ENCODE measurements at places on chromosomes 13 and 19. TPM values are rescaled to one million over a fixed set of nuclear protein-coding genes. Genes with fewer than 3 reads are reported as not detected.

DNA sequence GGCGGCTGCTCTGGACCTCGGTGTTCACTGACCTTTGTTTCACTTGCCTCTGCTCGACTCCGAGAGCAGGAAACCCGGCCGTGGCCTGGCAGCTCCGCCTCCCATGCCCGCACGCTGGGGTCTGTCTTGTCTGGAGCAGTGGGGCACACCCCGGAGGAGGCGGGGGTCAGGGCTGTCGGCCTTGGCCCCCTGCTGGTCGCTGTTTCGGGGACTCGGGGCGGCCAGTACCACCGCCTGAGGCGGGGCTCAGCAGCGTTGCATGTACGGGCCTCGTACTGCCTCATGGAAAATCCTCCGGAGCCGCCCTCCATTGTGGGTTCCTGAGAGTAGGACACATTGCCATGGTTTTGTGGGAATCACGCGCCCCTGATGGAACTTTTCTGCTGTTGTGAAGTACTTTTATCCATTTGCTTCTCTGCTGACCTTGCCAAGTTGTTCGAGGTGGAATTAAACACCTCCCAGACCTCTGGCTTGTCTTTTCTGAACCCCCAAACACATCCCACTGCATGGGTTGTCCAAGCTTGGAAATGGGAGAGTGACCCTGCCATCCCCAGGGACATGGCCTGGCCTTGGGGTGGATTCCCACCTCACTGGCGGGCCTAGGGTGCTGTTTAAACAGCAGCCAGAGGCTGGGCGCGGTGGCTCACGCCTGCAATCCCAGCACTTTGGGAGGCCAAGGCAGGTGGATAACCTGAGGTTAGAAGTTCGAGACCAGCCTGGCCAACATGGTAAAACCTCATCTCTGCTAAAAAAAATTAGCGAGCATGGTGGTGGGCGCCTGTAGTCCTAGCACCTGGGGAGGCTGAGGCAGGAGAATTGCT lies 5.5 kb upstream of the NDUFS7 start:
- no peak for DNase-seq

The MISP3 gene
- polyA plus RNA-seq = 3.9 TPM

The OR7A5 gene
- polyA plus RNA-seq = not detected

DNA sequence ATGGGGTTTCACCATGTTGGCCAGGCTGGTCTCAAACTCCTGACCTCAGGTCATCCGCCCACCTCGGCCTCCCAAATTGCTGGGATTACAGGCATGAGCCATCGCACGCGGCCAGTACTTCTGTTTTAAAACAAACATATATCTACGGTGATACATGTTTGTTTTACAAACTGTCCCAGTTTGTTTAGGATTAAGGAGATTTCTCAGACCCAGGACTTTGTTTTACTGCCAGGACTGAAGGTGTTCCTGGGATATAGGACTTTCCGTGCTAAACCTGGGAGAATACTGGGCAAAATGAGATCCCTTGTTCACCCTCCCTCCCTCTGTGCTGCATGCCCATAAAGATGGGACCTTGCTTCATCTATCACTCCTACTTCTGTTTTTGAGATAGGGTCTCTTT lies 8.8 kb downstream of the NLRP8 start:
- DNase-seq = no peak

DNA sequence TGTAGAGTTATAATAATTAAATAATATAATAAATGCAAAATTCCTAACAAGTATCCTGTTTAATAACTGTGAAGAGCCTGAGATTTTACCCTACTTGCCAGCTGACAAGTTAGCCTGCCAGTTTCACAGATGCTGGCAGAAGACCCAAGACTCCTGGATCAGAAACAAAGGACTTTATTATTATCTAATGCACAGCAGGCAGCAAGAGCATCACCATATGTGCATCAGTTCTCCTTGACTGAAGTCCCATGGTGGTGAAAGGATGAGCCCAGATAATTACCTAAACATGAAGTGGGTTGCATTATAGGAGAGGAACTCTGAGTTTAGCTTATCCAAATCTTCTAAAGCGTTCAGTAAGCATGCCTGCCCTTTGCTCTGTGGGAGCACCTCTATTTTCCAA lies 39.1 kb upstream of the MTIF3 start:
- no peak for DNase-seq

DNA sequence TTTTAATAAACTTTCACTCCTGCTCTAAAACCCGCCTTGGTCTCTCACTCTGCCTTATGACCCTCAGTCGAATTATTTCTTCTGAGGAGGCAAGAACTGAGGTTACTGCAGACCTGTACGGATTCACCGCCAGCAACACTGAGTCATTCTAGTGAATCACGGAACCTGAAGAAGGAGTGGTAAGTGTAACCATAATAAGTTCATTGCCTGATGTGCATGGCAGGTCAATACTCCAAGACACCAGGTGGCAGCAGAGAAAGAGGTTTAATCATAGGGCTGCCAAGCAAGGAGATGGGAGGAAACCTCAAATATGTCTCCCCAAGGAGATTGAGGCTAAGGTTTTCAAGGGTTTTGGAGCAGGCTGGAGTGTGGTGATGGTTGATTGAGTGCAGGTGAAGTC lies 204.3 kb upstream of the IPO5 start:
- no peak for DNase-seq

The RNF113B gene
- polyA plus RNA-seq = not detected

DNA sequence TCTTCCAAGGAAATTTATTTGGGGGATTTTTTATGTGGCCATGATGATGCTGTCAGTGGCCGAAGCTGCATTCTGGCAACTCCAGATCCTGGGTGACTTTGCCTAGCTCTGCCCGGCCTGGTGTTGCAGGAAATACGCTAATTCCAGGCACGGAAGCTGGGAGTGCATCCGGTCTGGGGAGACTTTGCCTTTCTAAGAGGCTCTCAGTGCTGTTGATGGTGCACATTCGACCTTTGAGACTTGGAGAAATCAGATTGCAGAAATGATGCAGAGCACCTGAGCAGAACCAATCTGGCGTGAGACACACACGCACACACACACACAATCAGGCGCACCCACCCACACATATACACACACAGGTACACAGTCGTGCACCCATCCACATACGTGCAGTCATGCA lies 5.9 kb upstream of the TMEM255B start:
- no peak for DNase-seq

DNA sequence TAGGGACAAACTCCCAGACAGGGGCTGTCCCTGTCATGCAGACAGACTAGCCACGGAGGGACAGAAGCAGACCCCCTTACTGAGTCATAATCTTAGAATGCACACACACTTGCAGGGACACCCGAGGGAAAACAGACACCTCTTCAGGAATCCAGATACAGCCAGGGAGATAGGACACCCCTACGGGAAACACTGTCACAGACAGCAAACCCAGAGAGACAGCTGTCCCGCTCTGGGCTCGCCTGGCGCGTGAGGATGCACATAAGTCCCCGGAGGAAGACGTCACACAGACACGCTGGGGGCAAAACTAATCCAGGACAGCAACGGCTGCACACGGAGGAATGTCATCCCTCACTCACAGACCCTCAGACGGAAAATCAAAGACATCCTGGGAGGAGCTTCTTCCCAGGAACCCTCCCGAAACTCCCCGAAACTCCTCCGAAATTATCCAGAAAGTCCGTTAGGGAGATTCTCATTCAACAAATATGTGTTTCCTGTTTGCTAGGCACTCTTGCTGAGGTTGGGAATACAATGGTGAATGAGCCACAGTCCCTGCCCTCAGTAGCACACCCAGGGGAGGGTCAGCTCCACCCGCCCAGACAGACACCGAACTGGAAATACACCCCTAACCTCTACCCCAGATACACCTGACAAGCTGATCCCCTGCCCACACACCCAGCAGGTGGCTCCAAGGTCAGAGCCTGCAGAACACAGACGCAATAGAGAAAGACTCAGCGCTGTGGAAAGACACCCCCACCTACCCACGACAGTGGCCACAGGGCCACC lies 15.2 kb upstream of the TOMM40 start:
- DNase-seq = no peak

GRCh38 chr13:28356561-28357021 lies 138.3 kb downstream of the FLT1 start:
- no peak for DNase-seq

DNA sequence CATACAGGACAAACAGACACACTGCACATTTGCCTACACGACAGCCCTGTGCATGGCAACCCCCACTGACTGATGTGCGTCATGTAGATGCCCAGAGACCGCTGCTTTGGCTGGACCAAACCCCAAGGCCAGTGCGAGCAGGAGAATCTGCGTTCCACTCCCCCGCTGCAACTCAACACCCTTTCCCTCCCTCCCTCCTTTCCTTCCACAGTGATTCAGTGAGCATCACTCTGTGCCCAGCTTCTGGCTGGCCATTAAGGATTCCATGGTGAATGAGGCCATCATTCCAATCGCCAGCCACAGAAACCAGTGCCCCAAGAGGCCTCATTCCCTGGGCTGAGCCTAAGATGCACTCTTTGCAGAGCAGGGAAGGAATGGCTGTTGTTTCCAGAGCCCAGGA lies 61.6 kb downstream of the GSX1 start:
- DNase-seq = no peak

The RDH8 gene
- polyA plus RNA-seq = not detected

The TLE6 gene
- 0.78 TPM for polyA plus RNA-seq

DNA sequence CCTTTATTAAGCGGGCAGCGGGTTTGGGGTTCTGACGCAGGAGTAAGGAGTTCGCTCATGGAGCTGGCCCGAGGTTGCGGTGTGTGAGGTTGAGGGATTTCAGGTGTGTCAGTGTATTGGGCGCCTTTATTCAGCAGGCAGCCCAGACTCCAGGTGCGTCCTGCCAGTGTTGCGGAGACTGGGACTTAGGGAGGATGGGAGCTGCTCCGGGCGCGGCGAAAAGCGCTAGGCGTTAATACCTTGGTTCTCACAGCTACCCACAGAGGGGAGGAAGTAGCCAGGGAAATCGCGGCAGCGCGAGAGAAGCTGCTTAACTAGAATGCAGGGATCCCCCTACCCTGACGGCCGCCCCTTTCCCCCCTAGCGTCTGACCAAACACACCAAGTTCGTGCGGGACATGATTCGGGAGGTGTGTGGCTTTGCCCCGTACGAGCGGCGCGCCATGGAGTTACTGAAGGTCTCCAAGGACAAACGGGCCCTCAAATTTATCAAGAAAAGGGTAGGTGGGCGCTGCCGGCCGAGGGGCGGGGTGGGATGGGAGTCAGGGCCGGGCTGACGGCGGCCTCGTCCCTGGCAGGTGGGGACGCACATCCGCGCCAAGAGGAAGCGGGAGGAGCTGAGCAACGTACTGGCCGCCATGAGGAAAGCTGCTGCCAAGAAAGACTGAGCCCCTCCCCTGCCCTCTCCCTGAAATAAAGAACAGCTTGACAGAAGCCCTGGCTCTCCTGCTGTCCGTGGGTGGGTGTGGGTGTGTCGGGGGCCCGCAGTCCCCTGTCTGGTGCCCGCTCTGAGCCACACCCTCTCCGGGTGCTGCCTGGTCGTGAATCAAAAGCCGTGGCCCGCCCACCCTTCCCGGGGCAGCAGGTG lies 1.1 kb downstream of the RPL36 start:
- no peak for DNase-seq

DNA sequence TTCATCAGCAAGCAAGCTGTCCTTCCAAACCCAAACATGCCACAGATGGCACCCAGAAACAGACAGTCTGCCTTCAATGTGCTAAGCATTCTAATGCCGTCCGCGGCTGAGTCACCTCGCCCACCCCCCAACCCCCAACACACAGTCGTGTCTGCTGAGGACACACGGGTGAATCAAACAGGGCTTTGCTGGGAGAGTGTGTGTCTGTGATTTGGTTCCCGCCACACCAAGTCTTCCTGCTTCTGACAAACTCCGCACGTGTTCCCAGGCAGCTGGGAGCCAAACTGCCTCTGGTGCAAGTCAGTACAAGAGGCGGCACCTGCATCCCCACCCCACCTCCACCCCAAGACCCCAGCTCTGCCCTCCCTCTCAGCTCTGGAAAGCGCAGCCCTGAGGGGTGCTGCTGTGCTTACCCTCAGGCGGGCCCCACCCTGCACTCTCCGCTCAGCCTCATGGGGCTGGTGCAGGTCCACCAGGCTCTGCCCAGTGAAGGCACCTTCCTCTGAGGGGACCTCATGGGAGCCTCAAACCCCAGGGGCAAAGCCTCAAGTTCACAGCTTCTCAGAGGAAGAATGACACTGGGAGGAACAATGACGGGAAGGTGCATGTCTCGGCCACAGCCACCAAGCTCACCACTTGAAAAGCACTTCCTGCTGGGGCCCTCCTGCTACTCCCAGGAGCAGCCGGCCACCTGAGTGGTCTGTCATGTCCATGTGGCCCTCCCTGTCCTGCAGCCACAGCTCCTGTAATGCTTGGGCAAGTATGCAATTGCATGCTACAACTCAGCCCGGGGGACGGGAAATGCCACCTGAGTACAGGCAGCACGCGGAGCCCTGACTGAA lies 15.0 kb upstream of the SLC35E1 start:
- no peak for DNase-seq

The CBARP gene
- polyA plus RNA-seq = not detected

The N4BP2L1 gene
- polyA plus RNA-seq = 36.5 TPM

- no peak for DNase-seq
Observed at GRCh38 chr13:45325806-45326205, 15.2 kb downstream of the TPT1 start.

DNA sequence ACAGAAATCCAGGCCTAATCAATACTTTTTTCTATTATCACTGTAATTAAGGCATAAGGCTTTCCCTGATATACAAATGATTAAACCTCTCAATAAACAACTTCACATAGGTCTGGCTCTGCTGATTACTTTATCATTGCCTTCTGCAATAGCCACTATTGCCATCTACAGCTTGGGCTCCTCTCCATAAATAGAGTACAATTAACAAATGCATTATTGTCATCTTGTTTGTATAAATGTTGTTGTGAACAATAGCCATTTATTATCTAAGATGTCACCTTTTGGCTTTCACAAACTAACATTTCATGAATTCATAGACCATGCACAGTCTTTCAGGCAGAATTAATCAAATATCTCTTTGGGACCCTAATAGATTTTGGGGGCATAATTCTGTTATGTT lies 53.3 kb downstream of the NHLRC3 start:
- DNase-seq = no peak

The CBY2 gene
- polyA plus RNA-seq = not detected

DNA sequence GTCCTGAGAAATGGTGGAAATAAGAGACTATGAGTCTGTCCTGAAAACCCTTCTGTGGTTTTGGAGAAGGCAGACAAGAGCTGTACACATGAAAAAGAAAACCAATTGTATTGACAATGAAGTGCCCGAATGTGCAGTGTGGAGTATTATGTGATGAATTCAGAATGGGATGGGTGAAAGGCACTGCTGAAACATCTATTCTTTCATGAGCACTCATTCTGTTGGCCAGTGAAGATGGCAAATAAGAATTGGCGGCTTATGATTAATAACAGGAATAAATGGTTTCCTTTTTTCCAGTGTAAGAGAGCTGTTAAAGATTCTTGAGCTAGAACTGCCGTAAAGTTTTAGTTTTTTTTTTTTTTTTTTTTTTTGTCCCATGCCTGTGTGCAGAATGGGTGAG lies 5.7 kb downstream of the POLR1D start:
- no peak for DNase-seq

DNA sequence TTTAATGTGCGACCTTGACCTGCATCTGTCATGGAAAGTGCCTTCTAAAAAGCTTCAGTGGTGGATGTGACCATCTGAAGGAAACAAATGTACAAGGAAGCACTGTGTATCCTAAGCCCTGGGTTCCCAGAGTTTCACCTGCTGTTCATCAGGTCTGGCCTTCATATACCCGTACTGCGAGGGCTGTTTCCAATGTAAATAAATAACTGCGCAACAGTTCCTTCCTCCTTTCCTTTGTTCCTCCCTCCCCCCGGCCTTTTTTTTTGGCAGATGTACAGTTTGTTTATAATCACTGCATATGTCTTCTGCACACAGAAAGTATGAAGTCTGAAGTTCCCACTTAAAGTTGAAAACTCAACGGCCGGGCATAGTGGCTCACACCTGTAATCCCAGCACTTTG lies 5.2 kb downstream of the FAAP24 start:
- no peak for DNase-seq

The B3GNT3 gene
- polyA plus RNA-seq = 2.1 TPM

- DNase-seq = no peak
Observed at GRCh38 chr13:77492982-77493381, 42.5 kb upstream of the SCEL start.
